Stimulated activated CD8-positive, alpha-beta memory T cell treated with anti-CD3 and anti-CD28 coated beads, Interleukin-15, amount 100 ng/mL, for 4 hours (primary cell): ENCODE measurements at places on chromosomes 12 and 14.

DNA sequence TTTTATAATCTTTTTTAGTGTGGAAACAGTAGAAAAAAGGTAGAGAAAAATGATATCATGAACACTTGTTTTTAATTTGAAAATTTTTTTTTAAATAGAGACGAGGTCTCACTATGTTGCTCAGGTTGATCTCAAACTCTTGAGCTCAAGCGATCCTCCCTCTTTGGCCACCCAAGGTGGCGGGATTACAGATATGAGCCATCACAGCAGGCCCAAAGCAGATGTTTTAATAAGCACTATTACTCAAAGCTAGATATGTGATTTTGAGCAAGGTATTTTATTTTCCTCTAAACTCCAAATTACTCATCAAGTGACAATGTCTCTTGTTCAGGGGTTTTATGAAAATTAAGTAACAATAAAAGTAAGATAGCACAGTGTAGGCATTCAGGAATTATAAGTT is 10.7 kb upstream of the WDR89 start:
- no peak for DNase-seq

GRCh38 chr12:96172981-96173380 is 21.2 kb upstream of the ELK3 start:
- no peak for DNase-seq

- DNase-seq, result no peak
These were observed 390.1 kb upstream of the PDE3A start for GRCh38 chr12:19978193-19978592.

GRCh38 chr14:98136012-98136789 is 1135.8 kb downstream of the BCL11B start:
- DNase-seq, result no peak

GRCh38 chr14:92513204-92513965 is at the start of gene RIN3:
RIN3 (plus strand) TSS chr14:92513781; CDS start chr14:92513933, 152 bp downstream.
- peak; percentile 53 for DNase-seq

DNA sequence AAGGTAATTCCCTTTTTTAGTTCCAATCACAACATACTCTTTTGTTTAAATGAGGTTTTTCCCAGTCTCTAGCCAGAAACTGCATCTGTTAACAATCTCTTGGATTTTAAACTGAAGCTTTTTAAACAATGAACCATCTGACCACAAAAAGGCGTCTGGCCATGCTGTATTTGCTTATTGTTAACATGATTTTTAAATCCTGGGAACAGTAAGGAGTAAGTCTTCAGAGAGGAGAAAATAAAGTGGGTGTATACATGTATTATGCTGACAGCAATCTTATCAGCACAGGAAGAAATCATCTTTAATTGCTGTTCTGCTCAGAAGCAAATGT is 106.2 kb downstream of the DAAM1 start:
- DNase-seq, result no peak

DNA sequence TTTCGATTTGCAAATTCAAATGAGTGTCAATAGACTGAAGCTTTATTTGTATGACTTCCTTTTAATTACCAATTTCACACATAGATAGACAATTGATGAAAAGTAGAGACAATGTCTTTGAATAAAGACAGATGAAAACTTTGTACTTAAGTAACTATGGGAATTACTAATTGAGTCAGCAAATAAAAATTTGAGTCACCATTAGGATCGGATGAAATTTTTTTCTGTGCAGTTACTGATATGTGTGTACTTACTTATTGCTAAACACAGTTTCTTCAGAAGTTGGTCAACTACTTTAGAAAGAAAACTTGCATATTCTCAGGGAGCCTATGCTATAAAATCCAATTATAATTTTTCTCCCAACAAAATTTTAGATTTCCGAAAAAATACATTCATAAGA is 224.9 kb upstream of the SLC16A7 start:
- DNase-seq, result no peak

DNA sequence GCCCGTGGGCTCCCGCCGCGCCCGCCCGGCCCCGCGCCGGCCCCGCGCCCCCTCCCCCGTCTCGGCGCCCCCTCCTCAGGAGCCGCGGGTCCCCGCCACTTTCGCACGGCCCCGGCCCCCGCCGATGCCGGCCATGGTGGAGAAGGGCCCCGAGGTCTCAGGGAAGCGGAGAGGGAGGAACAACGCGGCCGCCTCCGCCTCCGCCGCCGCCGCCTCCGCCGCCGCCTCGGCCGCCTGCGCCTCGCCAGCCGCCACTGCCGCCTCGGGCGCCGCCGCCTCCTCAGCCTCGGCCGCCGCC is 263 bp downstream of the RCOR1 start:
- DNase-seq, result no peak

DNA sequence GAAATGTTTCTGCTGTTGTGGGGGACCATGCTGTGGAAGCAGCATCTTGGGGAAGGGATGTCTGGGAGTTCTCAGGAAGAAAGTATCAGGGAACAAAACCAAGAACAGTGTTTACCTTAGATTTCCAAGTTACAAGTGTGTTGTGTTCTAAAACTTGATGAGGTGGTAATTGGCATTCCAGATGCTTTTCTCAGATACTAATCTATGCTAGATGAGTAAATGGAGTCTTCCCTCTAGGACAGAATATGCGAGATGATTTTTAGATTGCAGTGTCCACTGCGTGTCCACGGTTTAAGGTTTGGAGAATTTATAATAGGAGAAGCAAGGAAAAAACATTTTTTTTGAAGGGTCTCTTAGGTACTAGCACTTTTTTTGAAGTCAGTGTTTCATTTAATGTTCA is 436.5 kb downstream of the PCNX1 start:
- no peak for DNase-seq

DNA sequence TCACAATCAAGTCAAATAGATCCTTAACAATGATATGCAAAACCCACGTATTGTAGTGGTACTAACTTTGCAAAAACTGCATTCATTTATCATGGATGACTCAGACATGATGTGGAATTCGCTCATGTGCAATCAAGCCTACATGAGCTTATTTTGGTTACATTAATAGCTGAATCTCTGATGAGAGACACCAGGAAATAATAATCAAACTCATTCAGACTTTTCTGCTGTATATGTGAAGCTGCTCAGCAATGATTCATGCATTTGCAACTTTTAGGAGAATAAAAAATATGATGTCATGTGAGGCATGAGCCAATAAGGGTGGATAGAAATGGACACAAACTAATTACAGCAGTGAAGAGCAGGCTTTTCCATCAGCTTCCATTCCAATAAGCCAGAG is 1075.8 kb upstream of the TMEM132C start:
- no peak for DNase-seq

DNA sequence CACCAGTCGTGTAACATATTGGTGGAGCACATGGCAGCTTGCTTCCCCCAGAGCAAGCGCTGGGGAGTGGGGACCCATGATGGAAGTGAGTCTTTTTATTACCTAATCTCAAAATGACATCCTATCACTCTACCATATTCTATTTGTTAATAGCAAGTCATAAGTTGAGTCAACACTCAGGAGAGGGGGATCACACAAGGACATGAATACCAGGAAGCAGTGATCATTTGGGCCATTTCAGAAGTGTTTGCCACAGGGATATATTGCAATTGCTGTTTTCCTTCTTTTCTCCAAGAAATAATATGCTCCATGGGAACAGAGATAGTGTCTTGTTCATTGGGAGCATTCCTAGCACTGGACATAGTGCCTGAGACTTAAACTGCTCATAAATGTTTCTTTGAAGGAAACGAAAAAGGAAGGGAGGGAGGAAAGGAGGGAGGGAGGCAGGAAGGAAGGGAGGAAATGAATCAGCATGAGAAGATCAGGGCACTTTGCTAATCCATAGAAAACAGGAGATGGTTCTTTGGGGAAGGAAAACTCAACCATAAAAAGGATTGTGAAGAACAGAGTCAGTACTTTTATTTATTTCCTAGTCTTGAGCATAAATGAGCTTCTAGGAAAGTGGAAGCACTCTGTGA is 39.2 kb upstream of the EEA1 start:
- no peak for DNase-seq

DNA sequence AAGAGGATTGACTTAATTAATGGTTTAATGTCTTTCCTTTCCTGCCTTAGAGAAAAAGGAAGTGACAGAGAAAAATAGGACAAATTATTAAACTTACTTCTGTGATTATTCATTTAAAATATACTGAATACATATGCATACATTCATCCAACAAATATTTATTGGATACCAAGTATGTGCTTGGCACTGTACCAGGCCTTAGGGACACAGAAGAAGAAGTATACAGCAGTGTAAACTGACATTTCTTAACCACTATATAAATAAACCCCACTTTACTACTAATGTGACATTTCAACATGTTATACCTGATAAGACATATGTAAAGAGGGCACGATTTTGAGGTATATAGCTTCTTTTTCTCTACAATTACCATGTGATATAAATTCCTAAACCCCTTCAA is 53.6 kb downstream of the ERO1A start:
- no peak for DNase-seq

DNA sequence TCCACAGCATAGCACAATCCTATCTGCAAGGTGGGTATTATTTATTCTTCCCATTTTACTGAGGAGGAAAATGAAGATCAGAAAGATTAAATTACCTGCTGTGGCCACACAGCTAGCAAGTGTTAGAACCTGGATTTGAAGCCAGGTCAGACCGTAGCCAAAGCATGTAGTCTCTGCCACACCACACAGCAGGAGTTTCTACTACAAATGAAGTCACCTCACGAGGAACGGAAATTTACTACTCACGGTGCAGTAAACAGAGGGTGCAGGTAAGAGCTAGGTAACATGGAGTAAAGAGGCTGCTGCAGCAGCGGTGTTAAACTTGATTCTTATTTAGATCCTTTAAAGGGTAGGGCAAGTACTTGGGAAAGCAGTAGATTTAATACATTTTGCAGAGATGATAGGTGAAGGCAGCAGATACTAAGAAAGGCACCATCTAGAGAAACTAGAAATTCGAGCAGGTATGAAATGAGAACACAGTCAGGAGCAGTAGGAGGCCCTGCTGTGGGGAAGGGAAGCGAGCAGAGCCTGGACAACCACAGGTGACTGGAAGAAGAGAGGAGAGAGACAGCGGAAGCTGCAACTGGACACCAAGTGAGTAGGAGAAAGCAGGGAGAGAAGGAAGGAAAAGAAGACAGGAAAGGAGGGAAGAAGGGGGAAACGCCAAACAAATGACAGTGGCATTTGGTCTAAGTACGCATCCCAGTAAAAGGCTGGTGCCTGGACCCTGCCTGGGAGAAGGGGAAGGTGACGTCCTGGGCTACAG is 21.5 kb downstream of the SPTB start:
- DNase-seq, result no peak

DNA sequence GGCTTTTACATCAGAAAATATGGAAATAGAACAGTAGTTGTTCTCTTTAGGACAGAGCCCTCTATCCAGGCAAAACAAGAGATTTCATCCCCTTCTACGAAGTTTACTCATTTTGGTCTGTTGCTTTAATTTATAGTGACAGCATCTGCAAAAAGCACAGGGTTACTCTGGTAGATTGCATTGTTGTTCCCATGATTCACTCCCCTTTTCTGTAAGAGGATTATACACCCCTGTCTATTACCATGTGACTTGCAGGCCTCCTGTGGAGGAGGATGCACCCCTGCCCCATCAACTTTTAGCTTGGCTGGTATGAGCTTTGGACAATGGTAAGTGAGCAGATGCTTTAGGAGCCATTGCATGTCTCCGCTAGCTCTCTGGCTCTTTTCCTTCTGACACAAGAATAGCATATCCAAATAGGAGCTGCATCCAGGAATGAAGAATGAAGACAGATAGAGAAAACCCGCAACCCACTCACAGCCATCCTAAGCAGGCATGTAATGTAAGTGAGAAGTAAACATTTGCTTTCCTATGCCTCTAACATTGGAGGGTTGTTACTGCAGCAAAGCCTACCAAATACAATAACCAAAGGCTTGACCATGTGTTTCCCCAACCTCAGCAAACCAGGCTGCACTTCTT is 304.2 kb downstream of the AKAP6 start:
- DNase-seq, result no peak

GRCh38 chr14:39773387-39774126 is 341.3 kb upstream of the FBXO33 start:
- DNase-seq, result no peak

DNA sequence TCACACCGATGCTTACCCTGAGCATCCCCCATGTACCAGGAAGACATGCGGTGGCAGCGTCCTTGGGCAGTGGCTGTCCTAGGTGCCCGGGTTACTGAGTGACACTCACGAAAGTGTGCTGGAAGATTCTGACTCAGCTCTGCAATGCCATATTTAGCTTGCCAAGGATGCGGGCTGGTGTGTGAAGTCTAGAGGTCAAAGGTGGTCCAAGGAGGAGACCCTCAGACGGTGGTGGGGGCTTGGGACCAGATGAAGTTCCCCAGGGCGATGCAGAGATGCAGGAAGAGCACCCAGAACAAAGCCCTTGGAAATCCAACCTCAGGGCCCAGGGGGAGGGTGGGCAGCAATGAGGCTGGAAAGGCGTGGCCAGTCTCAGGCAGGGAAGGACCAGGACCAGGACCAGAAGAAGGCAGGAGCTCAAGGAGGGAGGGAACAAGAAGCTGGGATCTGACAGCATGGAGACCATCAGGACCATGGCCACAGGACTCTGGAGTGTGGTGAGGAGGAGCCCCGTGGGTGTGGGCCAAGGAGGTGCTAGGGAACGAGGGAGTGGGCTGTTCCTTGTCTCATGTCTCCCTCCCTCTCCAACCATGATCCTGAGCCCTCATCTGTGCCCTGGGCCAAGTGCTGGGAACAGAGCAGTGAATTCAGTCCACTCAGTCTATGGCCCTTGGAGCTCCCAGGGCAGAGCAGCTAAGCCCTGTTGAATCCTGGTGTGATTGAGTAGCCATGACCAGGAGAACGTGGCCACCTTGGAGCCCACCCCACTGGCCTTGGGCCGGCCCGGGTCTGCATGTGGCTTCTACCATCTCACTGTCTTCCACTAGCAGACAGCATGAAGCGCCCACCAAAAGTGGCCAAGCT is 310.1 kb upstream of the DIO3 start:
- DNase-seq, result no peak

- no peak for DNase-seq
These were observed 1.5 kb upstream of the POU6F1 start for GRCh38 chr12:51219322-51219721.

DNA sequence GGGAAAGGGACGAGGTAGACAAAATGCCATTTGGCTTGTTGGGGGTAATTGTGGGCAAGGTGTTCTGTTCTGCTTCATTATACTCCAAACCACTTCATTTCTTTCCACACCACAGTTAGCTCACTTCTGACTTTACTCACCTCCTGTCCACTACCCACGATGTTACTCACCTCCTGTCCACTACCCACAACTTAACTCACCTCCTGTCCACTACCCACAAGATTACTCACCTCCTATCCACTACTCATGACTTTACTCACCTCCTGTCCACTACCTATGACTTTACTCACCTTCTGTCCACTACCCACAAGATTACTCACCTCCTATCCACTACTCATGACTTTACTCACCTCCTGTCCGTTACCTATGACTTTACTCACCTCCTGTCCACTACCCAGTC is 10.1 kb upstream of the TWF1 start:
- DNase-seq, result no peak

GRCh38 chr14:62796431-62796830 is 248.8 kb downstream of the KCNH5 start:
- no peak for DNase-seq

GRCh38 chr12:99138393-99138792 is 493.3 kb downstream of the APAF1 start:
- DNase-seq, result no peak
